Right lung (tissue), 10 donors: ENCODE measurements at places on chromosomes 2 and 18. TPM values are rescaled to one million over a fixed set of nuclear protein-coding genes. Genes with fewer than 3 reads are reported as not detected.

Gene TMEM87B
- polyA plus RNA-seq = 24.2 TPM

Gene SERPINB10
- 0.31 TPM for polyA plus RNA-seq

Gene FBLN7
- polyA plus RNA-seq = 15.2 TPM

Gene NEB
- polyA plus RNA-seq = 6.4 TPM

Gene TMEFF2
- polyA plus RNA-seq = 0.40 TPM

Gene CHRNG
- 0.07 TPM for polyA plus RNA-seq

Gene EMX1
- 0.15 TPM for polyA plus RNA-seq

Gene PDE6D
- polyA plus RNA-seq = 28.3 TPM
